Hippocampal formation (tissue), 2 donors: ENCODE measurements at places on chromosomes 13 and 19.

- no peak for DNase-seq
Observed at GRCh38 chr19:45402298-45403061, 2.4 kb downstream of the PPP1R13L start.

- DNase-seq: no peak
Observed at GRCh38 chr19:18725841-18726770, 42.6 kb downstream of the CRTC1 start.

GRCh38 chr19:6800991-6801484 lies 28.5 kb downstream of the VAV1 start:
- no peak for DNase-seq

GRCh38 chr13:99083981-99084380 lies 106.1 kb upstream of the DOCK9 start:
- DNase-seq: no peak

DNA sequence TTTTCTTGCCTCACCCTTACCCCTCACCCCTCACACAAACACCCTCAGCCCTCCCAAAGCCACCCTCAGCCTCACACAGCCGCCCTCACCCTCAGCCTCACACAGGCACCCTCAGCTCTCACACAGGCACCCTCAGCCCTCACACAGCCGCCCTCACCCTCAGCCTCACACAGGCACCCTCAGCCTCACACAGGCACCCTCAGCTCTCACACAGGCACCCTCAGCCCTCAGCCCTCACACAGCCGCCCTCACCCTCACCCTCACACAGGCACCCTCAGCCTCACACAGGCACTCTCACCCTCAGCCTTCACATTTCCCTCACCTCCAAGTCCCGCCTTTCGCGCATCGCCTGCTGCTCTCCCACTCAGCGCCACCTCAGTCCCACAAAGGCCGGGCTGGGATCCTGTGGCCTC lies 287 bp upstream of the ZSCAN22 start:
- no peak for DNase-seq
